ENCODE measurements at places on chromosomes 6 and 20. TPM values are rescaled to one million over a fixed set of nuclear protein-coding genes. Genes with fewer than 3 reads are reported as not detected.

- H3K4me3 ChIP-seq, result no peak overlapping the region
- H3K27ac ChIP-seq, result no peak overlapping the region
- no peak for DNase-seq
- no peaks in the 10 kb centered on the region for H3K36me3 ChIP-seq
Measured at GRCh38 chr6:46357591-46357990, 133.7 kb downstream of the RCAN2 start.

GRCh38 chr20:1825507-1825906 lies 69.7 kb upstream of the SIRPA start:
- H3K27me3 ChIP-seq, result no peaks in the 10 kb centered on the region
- no peak overlapping the region for H3K4me3 ChIP-seq
- no peaks in the 10 kb centered on the region for H3K36me3 ChIP-seq
- H3K4me1 ChIP-seq, result peaks cover 28% of the 10 kb centered on the region

- peak overlapping the region; percentile 28 for H3K27ac ChIP-seq
- peak; percentile 89 for DNase-seq
- H3K27me3 ChIP-seq, result no peaks in the 10 kb centered on the region
- peaks cover 68% of the 10 kb centered on the region for H3K4me1 ChIP-seq
- H3K36me3 ChIP-seq, result peaks cover 55% of the 10 kb centered on the region
- no peak overlapping the region for H3K4me3 ChIP-seq
Measured at GRCh38 chr6:4055420-4056041, 23.4 kb downstream of the FAM217A start.

DNA sequence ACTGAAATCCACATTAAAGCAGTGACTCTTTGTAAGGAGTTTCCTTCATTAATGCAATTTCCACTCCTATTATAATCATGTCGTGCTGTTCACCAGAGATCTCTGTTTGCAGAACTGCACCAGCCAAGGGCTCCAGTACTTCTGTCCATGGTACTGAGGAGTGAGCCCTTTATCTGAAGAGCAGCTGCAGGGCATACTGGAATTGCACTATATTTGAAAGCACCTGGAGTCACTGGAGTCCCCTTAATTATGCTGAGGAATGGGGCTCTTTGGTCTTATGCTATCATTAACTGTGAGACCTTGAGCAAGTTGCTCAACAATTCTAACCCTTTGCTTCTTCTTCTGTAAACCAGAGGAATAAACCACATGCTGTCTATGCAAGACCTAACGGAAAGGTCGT lies 61.7 kb upstream of the NUP153 start:
- no peaks in the 10 kb centered on the region for H3K27me3 ChIP-seq
- no peak overlapping the region for H3K4me3 ChIP-seq
- H3K4me1 ChIP-seq, result no peaks in the 10 kb centered on the region
- H3K36me3 ChIP-seq, result peaks cover 15% of the 10 kb centered on the region
- no peak overlapping the region for H3K27ac ChIP-seq

GRCh38 chr20:63937596-63937995 lies 18.6 kb downstream of the UCKL1 start:
- DNase-seq, result no peak
- no peak overlapping the region for H3K4me3 ChIP-seq
- H3K27ac ChIP-seq, result no peak overlapping the region
- peaks cover 4% of the 10 kb centered on the region for H3K4me1 ChIP-seq
- peaks cover 21% of the 10 kb centered on the region for H3K36me3 ChIP-seq

DNA sequence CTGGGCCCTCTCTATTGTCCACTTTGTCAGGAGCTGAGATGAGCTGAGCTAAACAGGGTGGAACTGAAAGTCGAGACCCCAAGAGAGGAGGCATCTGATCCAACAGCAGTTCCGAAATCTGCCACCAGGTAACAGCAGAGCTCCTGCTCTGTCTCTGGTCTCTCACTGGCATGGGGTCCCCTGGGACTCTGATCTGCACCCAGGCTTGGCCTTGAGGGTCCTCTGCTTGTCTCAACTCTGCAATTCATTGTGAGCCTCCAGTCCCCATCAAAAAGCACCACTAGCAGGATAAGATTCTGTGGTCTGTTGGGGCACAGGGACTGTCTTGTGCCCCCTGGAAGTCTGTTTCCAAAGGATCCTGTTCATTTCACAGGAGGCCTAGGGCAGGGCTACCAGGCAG lies 62.5 kb upstream of the TOP1 start:
- H3K27me3 ChIP-seq, result no peaks in the 10 kb centered on the region
- H3K36me3 ChIP-seq, result no peaks in the 10 kb centered on the region
- peaks cover 10% of the 10 kb centered on the region for H3K4me1 ChIP-seq
- no peak overlapping the region for H3K27ac ChIP-seq

Gene EFHC1
- 14.5 TPM for total RNA-seq

Gene SMIM8
- total RNA-seq, result 3.4 TPM

DNA sequence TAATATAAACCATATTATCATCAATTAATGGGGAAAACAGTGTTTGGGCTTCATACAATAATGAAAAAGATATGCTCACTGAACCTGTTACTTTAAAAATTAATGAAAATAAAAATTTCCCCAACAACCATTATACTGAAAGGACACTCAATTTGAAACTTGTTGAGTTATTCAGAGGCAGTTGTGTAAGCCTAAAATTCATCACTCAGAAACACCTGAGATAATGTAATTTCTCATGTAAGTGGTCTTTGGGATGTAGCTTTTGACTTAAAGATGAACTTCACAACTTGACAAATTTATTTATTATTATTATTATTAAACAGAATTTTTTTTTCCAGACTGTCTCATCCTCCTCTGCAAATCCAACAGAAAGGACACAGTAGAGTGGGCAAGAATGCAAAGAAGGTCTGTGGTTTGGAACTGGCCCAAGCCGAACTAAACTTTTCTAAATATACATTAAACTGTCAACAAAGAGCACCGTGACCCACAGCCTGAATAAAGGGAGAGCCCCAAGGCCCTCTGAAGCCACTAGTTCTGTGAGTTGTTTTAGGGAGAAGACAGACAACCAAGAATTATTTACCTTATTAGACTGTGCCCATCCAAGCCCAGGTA lies 32.2 kb upstream of the HEY2 start:
- H3K27me3 ChIP-seq, result no peaks in the 10 kb centered on the region
- no peak for DNase-seq
- H3K4me3 ChIP-seq, result no peak overlapping the region
- no peaks in the 10 kb centered on the region for H3K36me3 ChIP-seq

Gene OR2H2
- not detected for total RNA-seq

GRCh38 chr6:157020398-157020797 lies 243.2 kb downstream of the ARID1B start:
- peak; percentile 2 for DNase-seq
- no peaks in the 10 kb centered on the region for H3K27me3 ChIP-seq
- H3K4me3 ChIP-seq, result peak overlapping the region; percentile 92
- H3K4me1 ChIP-seq, result peaks cover 8% of the 10 kb centered on the region
- H3K36me3 ChIP-seq, result no peaks in the 10 kb centered on the region

Gene MROH8
- 0.58 TPM for total RNA-seq

DNA sequence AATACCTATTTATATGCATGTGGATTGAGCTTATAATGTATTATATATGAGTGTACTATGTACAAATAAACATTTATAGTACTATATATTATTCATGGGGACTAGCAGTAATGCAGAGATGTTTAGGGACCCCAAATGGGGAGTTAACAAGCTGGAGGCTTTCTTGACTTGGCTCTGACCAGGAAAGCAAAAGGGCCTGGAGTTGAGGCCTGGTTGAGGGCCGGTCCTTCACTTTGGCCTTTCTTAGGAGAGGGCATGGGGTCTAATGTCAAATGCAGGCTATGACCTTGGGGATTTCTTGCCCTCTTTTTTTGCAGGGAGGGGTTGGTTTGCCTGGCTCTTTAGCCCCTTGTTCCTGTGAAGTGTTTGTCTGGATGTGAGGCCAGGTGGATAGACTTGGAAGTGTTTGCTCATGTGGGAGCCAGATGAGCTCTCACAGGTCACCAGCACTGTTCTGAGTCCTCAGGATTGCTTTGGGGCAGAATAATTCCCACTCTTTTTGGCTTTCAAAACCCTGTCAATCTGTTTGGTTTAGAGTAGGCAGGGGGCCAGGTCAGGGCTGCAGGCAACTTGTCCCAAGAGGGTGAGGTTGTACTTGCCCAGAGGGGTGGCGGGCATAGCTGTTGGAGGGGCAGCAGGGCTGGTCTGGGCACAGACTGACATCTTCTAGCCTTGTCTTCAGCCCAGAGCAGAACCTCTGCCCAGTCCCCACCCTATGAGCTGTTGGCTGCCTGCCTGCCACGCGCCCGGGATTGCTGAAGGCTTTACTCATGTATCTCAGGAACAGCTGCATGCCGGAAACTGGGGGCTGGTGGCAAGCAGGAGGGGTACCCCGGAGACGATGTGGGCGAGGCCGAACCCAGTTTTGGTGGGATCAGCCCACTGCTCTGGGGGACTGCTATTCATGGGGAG lies 14.6 kb downstream of the TJAP1 start:
- H3K4me1 ChIP-seq, result peaks cover 4% of the 10 kb centered on the region
- H3K4me3 ChIP-seq, result no peak overlapping the region
- DNase-seq, result no peak
- no peaks in the 10 kb centered on the region for H3K27me3 ChIP-seq
- H3K27ac ChIP-seq, result no peak overlapping the region

- peak; percentile 29 for DNase-seq
- no peaks in the 10 kb centered on the region for H3K36me3 ChIP-seq
- no peak overlapping the region for H3K4me3 ChIP-seq
- 0 out of 2 replicates have a peak, but pooled peaks cover under 1% of the 10 kb centered on the region for H3K27me3 ChIP-seq
- peaks cover 17% of the 10 kb centered on the region for H3K4me1 ChIP-seq
Measured at GRCh38 chr6:38806833-38807232, 91.7 kb downstream of the DNAH8 start.

GRCh38 chr6:168667428-168667805 lies 226.4 kb downstream of the SMOC2 start:
- H3K27ac ChIP-seq, result no peak overlapping the region
- peaks cover 5% of the 10 kb centered on the region for H3K27me3 ChIP-seq
- H3K4me1 ChIP-seq, result no peaks in the 10 kb centered on the region

DNA sequence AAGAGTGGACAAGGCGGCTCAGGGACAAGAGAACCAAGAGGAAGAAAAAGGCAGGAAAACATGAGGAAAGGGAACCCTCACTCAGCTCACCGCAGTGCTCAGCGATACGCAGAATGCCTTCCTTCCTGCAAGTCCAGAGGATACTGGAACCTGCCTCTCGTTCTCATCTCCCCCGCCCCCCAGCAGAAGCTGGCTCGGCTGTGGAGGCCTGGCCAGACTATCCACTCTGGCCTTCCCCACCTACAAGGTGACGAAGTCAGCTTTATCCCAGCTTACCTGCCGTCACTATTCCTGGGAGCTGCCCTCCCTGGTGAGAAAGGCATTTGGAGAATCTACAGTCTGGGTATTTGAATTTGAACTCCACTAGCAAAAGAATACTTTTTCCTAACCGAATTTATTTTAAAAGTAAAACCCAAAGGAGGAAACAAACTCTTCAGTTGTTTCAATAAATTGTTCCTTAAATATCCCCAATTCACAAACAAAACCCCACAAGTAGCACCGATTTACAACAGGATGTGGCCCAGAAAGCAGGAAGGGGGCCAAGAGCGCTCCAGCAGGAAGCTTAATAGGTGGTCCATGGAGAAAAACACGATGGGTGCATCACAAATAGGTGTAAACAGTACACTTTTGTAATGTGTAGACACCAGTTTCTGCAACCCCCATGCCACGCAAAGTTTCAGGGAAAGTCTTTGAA lies 2.1 kb upstream of the DIDO1 start:
- H3K4me1 ChIP-seq, result peaks cover 25% of the 10 kb centered on the region
- H3K36me3 ChIP-seq, result peaks cover 12% of the 10 kb centered on the region
- no peak for DNase-seq
- no peak overlapping the region for H3K27ac ChIP-seq

Gene SALL4
- total RNA-seq, result 1.7 TPM

GRCh38 chr20:54372313-54372712 lies 103.1 kb upstream of the DOK5 start:
- H3K27ac ChIP-seq, result no peak overlapping the region
- peaks cover 26% of the 10 kb centered on the region for H3K27me3 ChIP-seq
- no peak for DNase-seq
- no peaks in the 10 kb centered on the region for H3K36me3 ChIP-seq
- H3K4me1 ChIP-seq, result no peaks in the 10 kb centered on the region

DNA sequence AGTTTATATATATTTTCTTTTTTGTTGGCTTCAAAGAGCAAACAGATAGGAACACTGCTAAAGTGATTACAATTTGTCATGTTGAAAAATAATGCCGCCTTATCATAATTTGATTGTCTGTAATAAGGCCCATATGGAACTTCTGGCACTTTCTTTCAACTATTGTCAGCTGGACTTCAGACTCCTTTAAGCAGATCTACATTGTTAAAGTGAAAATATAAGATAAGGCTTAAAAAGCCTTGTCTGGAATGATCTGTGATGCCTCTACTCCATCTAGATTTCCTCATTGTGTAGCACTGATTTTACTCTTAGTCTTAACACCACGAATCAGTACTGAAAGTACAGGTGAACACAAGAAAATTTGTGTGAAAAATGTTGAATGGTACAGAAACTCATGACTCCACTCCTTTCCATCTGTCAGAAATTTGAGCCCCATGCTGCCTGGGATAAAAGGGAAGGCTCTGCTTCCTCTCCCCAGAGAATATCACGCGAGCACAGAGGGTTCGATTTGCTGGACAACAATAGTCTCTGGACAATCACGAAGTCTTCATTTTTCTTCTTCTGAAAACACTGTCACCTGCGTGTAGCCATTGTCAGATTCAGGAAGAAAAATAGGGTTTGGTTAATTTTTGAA lies 56.0 kb downstream of the BCAS1 start:
- DNase-seq, result no peak
- H3K27ac ChIP-seq, result no peak overlapping the region
- H3K4me1 ChIP-seq, result no peaks in the 10 kb centered on the region
- H3K36me3 ChIP-seq, result no peaks in the 10 kb centered on the region
- peaks cover 76% of the 10 kb centered on the region for H3K27me3 ChIP-seq

Gene PNLDC1
- total RNA-seq, result not detected

- H3K4me3 ChIP-seq, result no peak overlapping the region
- no peak overlapping the region for H3K27ac ChIP-seq
- H3K27me3 ChIP-seq, result no peaks in the 10 kb centered on the region
- no peaks in the 10 kb centered on the region for H3K36me3 ChIP-seq
- H3K4me1 ChIP-seq, result no peaks in the 10 kb centered on the region
Measured at GRCh38 chr20:42705550-42705949, 484.2 kb downstream of the PTPRT start.

GRCh38 chr6:51167468-51167867 lies 348.8 kb downstream of the TFAP2B start:
- no peak overlapping the region for H3K27ac ChIP-seq
- no peak overlapping the region for H3K4me3 ChIP-seq
- peaks cover 6% of the 10 kb centered on the region for H3K4me1 ChIP-seq
- no peaks in the 10 kb centered on the region for H3K27me3 ChIP-seq

Gene PDE10A
- 2.1 TPM for total RNA-seq

Gene COL9A1
- not detected for total RNA-seq

- no peak overlapping the region for H3K27ac ChIP-seq
- no peak for DNase-seq
- no peak overlapping the region for H3K4me3 ChIP-seq
- H3K4me1 ChIP-seq, result no peaks in the 10 kb centered on the region
- H3K27me3 ChIP-seq, result peaks cover 22% of the 10 kb centered on the region
Measured at GRCh38 chr6:168158213-168158979, 79.4 kb upstream of the FRMD1 start.

- no peak for DNase-seq
- peaks cover 21% of the 10 kb centered on the region for H3K4me1 ChIP-seq
- no peaks in the 10 kb centered on the region for H3K27me3 ChIP-seq
- H3K27ac ChIP-seq, result no peak overlapping the region
- H3K36me3 ChIP-seq, result no peaks in the 10 kb centered on the region
Measured at GRCh38 chr6:113181164-113181563, 676.0 kb upstream of the MARCKS start.
